HTR-8/SVneo (cell line): ENCODE measurements at places on chromosomes 6 and 20.

DNA sequence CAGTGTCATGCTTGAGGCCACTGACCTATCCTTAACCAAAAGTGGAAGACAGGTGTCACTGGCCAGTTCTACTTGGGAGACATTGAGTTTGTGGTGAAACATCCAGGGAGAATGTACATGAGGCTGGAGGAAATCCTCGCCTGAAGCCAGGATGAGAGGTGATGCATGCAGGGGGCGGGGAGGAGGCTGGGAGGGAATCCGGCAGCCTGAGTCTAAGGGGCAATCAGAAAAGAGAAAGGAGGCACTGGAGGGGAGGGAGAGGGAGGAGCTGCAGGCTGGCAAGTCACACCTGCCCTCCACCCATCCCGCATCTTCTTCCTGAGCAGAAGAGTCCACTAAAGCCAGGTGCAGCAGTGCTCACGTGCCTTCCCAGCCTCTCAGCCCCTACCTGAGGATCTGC is 14.9 kb upstream of the DDO start:
- no peak for DNase-seq

DNA sequence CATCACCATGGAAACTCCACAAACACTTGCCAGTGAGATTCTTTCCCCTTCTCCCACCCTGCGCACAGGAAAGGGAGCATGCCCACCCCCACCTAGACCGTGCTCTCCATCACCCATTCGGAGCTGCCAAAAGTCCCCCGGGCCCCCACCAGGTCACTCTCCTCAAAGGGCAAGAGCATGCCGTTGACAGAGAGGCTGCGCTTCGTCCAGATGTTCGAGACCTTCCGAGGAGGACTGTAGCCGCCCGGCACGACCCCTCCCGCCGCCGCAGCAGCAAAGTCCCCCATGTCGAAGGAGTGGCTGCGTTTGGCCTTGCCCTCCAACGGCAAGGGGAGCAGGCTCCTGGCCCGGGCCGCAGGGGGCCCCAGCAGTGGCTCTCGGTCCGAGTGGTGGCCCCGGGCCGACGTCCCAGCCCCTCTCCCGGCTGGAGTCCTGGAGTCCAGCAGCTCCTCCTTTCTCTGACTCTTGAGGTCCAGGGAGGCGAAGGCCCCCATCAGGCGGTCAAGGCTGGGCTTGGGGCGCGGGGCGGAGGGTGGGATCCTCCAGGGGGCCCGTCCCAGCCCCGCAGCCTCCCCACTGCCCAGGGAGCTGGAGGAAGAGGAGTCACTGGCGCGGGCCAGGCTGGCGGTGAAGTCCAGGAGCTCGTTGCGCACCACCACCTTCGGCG is 195.2 kb downstream of the LRFN2 start:
- no peak for DNase-seq

DNA sequence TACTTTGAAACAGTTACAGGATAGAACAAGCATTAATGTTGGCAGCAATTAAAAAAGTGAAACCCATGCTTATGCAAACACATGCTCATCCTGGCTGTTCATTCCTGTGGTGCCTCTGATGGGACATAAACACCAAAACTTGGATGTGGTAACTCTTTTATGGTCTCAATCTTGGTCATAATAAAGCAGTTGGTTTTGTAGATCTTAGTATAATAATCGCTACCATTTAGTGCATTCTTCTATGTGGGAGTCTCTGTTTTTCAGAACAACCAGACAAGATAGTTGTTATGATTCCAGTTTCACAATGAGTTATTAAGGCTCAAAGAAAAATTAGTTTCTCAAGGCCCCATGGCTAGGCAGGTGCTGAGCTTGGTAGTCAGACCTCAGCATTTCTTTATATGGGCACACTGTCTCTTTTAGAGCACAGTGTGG is 184.0 kb downstream of the UTRN start:
- DNase-seq = no peak

GRCh38 chr20:10453241-10453640 is 18.1 kb downstream of the SLX4IP start:
- DNase-seq = no peak

DNA sequence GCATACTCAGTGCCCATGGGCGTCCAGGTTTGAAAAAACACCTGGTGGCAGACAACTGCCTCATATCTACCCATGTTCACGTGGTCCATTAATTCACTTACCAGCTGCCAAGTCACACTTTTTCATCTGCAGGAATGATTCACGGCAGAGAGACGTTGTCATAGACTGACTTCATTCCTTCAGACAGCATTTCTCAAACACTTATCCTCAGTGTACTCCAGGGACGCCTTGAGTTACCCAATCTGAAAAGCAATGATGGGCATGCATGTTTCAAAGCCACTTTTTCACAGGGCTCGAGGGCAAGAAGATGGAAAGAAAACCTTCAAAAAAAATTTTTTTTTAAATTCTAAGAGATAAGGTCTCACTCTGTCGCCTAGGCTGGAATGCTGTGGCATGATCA is 6.0 kb downstream of the MMP24OS start:
- no peak for DNase-seq

GRCh38 chr20:59573837-59574236 is 30.5 kb upstream of the PHACTR3 start:
- no peak for DNase-seq

GRCh38 chr6:120198033-120198432 is 848.5 kb upstream of the MAN1A1 start:
- no peak for DNase-seq

- peak; percentile 23 for DNase-seq
Measured at GRCh38 chr6:133240511-133241085, 559 bp upstream of the EYA4 start.

GRCh38 chr20:61569825-61570224 is 317.8 kb downstream of the CDH4 start:
- no peak for DNase-seq

GRCh38 chr6:31609519-31610406 is 5.3 kb upstream of the AIF1 start:
- DNase-seq = no peak

- DNase-seq = no peak
Measured at GRCh38 chr6:88725111-88725975, 238.1 kb downstream of the RNGTT start.

GRCh38 chr6:776528-776931 is 83.6 kb upstream of the EXOC2 start:
- no peak for DNase-seq

DNA sequence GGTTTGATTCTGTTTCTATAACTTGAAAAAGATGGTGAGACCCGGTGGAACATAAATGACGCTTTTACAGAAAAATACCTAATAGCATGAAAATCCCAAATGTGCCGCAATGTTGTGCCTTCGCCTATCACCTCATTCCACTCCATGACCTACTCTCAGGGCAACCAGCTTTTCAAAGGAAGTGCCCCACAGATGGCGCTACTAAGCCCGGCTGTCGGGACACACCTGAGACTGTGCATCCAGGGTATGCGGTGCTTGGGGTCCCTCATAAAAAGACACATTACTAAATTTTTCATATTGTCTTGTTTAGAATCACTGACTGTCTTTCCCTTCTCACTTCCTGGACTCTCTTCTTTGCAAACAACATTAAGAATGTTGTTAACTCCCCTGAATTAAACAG is 145.5 kb upstream of the RPS6KA2 start:
- no peak for DNase-seq

DNA sequence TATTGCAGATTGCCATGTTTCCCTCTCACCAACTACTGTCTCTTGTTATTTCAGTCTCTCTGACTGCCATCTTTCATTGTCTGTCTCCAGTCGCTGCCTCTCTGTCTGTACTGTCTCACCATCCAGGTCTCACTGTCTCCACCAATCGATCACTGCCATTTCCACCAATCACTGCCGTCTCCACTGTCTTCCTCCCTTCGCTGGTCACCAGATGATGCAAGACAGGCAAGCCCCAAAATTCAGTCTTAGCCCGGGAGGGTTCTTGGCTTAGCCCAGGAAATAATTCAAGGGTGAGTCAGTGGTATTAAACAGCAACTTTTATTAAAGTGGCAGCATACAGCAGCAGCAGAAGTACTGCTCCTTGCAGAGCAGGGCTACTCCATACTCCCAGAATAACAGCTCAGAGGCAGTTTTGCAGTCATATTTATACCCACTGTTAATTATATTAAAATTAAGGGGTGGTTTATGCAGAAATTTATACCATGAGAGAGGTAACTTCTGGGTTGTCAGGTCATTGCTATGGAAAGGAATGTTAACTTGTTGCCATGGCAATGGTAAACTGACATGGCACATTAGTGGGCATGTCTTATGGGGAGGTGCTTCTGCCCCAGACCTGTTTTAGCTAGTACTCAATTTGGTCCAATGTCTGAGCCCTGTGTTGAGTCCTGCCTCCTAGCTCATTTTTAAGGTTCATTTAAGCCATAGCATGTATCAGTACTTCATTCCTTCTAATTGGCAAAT is 23.0 kb upstream of the ECHDC1 start:
- peak; percentile 84 for DNase-seq

GRCh38 chr6:13249817-13250216 is 78.5 kb downstream of the TBC1D7 start:
- no peak for DNase-seq

GRCh38 chr6:2684766-2685754 is 65.7 kb downstream of the MYLK4 start:
- no peak for DNase-seq

DNA sequence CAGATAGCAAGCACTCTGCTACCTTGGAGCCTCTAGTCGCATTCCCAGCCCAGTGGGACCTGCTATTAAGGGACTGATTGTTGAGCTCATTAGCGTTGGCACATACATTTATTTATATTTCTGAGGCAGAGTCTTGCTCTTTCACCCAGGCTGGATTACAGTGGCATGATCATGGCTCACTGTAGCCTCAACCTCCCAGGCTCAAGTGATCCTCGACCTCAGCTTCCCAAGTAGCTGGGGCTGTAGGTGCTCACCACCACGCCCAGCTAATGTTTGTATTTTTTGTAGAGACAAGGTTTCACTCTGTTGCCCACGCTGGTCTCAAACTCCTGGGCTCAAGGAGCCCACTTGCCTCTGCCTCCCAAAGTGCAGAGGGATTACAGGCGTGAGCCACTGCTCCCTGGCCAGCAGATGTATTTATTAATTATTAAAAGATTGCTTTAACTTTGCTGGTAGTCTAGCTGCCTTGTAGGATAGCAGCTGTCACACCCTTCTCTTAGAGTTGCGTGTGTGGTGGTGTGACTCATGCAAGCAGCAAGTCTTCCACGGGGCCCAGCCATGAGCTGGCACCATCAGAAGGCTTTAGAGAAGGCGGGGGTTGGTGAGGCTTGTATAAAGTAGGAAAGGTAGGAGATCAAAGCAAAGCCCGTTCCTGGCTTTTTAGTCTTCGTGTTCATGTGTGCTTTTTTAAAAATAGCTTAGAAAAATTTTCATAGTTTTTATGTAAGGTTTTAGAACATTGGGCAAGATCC is 16.5 kb downstream of the ACTR5 start:
- peak; percentile 73 for DNase-seq

- no peak for DNase-seq
Measured at GRCh38 chr6:153058909-153059308, 56.4 kb upstream of the MTRF1L start.

GRCh38 chr20:57445298-57445697 is 54.1 kb downstream of the RBM38 start:
- DNase-seq = no peak

GRCh38 chr20:10924644-10925201 is 250.9 kb upstream of the JAG1 start:
- peak; percentile 39 for DNase-seq

- no peak for DNase-seq
Measured at GRCh38 chr6:31829633-31830283, 2.2 kb downstream of the HSPA1B start.

- peak; percentile 45 for DNase-seq
Measured at GRCh38 chr20:54680872-54681619, 205.7 kb downstream of the DOK5 start.

GRCh38 chr6:147297663-147298316 is 93.6 kb downstream of the STXBP5 start:
- DNase-seq = no peak

GRCh38 chr6:139979021-139979725 is 604.7 kb upstream of the CITED2 start:
- no peak for DNase-seq

DNA sequence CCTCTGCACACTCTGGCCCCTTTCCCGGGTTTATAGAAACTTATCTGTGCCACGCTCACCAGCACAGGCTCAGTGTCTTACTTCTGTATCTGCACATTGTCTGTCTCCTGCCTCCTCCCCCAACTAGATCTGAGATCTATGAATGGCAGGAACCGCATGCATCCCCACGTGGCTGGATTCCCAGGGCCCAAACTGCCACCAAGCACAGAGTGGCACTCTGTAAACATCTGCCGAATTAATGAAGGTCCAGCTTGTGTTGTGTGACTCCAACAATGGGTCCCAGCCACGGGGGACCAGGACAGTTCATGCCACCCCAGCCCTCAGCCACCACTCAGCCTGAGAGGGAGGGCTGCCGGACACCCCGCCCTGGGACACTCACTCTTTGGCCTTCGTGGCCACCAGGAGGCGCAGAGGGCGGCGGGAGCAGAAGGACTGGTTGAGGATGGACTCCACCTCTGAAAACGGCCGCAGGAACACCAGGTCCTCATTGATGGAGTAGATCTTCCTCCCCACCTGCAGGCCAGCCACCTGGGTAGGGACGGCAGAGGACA is 171.1 kb downstream of the PREX1 start:
- no peak for DNase-seq

- no peak for DNase-seq
Measured at GRCh38 chr6:34189806-34190503, 44.1 kb upstream of the GRM4 start.

GRCh38 chr20:50389808-50390684 is 120.1 kb upstream of the PTPN1 start:
- no peak for DNase-seq

DNA sequence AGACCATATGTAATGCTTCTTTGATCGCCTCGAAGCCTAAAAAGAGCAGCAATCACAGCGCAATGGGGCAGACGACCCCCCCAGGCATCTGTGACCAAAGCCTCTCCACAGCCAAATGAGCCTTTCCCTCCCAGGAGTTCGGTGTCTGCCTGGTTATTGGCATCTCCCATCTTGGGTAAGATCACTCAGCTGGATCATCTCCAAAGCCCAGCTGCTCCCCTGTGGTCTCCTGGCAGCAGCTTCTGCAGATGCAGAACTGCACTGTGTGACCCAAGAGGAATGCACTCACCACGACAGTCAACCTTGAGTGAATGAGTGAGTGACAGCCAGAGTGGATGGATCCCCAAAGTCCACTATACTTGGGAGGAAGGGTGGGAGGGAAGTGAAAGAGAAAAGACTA is 44.8 kb upstream of the IYD start:
- DNase-seq = no peak

- no peak for DNase-seq
Measured at GRCh38 chr6:34529665-34530327, 26.3 kb downstream of the SPDEF start.
